ENCODE measurements at places on chromosomes 12 and 14.

DNA sequence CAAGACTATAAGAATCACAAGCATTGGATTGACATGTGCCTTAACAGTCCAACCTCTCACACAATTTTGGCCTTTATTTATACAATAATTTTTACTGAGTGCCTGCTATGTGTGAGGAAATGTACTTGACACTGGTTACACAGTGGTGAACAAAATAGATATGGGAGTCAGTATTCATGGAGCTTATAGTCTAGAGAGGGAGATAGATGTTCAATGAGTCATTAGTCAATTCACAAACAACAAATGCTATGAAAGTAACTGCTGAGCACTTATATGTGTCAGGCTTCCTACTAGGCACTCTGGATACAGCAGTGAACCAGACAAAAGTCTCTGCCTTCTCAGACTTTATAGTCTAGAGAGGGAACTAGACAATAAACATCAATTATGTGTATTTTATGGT, 3.7 kb downstream of the CFAP54 start:
- DNase-seq: no peak

- DNase-seq: no peak
These were observed 173.5 kb upstream of the KRR1 start for GRCh38 chr12:75684678-75685616.

- peak; percentile 17 for DNase-seq
These were observed 392.7 kb downstream of the GALC start for GRCh38 chr14:87600240-87600639.

GRCh38 chr14:20712904-20713303, 24.3 kb downstream of the ANG start:
- no peak for DNase-seq

DNA sequence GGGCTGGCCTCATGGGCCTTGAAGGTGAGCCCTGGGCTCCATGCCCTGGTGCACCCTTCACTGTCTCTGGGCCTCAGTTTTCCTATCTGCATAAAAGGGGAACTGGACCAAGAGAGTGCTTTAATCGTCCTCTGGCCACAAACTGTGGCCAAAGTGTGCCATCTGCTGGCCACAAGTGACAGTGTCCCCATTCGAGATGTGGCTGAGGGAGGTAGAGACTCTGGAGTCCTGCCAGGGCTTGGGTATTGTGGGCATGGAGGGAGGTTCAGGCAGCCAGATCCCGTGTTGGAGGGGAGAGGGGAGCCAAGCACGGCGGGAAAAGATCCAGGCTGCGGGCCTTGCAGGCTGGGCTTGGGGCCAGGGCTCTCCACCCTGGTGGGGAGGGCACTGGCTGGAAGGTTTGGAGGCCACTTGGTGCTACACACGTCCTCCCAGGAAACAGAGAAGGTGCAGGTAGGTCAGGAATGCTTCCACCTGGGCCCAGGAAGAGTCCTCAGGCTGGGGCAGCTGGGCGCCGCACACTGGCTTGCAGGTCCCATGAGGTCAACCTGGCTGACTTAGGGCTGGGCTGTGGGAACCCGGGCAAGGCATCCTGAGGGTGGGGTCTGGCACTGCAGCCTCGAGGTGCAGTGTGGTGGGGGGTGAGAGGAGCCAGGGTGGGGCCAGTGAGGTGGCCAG, 7.3 kb upstream of the KIF26A start:
- DNase-seq: peak; percentile 62

DNA sequence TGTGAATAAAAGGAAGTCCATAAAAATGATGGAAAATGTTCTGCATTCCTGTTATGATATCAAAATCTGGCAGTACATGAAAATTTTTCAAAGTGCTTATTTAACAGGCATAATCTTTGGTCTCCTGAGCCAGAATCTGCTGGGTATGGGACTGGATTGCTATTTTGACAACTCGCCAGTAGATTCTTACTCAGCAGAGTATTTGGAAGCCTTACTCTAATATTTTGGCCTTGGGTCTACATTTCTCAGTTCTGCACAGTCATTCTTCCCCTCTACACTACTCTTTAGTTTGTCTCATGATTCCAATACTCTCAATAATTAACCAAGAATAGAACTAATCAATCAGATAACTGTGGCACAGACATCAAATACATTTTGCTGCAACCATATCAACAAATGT, 1.1 kb upstream of the SLCO1B1 start:
- no peak for DNase-seq

DNA sequence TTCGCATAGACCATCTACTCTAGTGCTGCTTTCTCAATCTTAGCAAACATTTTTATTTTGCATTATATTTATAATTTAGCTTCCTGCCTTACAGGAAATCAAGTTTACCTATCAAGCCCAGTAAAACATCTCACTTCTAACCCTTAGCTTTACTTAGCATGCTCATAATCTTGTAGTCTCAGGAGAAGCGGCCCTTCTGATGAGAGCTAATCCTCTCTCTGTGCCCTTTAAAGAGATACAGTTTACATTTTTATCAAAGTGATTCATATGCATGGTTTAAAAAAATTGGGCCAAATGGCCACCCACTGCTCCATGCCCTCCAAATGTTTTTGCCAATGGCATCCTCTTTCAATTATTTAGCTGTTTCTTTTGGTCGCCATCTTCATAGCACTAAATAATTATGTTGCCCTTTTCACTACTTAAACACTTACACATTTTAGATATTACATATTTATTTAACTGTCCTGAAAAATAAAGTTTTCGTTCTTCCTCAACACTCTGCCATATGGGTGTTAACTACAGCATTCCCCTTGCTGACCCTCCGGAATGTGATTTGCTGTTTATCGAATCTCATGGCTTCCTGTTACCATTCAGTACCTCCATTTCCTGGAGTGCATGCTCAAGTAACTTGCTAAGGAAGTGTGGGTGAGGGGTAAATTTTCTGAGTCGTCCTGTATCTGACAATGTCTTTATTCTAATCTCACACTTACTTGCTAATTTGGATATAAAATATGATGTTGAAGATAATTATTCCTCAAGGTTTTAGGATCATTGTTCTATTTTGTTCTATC, 29.3 kb downstream of the YLPM1 start:
- DNase-seq: peak; percentile 83

GRCh38 chr14:89841851-89842250, 112.7 kb downstream of the EFCAB11 start:
- DNase-seq: peak; percentile 61

GRCh38 chr12:93624595-93625294, 52.3 kb downstream of the SOCS2 start:
- DNase-seq: peak; percentile 82

GRCh38 chr12:41188058-41188840, at the start of gene PDZRN4:
TSS of gene PDZRN4 (plus strand) at chr12:41188320.
- DNase-seq: peak; percentile 57

DNA sequence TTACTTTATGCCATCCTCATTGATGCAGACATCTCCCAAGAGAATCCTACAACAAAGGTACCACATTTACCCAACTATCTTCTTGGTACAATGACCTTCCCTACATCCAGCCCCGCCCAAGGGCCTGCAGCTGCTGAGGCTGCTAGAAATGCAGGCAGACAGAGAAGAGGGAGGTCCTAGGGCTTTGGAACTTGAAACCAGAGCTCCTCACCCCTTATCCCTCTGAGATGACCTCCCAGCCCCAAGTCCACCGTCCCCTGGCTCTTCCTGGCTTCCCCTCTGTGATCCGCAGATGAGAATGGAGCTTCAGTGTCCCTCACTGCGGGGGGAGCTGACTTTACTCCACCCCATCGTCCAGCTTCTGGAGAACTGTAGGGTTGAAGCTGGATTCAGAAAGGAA, 1.6 kb upstream of the TNFRSF1A start:
- peak; percentile 53 for DNase-seq

DNA sequence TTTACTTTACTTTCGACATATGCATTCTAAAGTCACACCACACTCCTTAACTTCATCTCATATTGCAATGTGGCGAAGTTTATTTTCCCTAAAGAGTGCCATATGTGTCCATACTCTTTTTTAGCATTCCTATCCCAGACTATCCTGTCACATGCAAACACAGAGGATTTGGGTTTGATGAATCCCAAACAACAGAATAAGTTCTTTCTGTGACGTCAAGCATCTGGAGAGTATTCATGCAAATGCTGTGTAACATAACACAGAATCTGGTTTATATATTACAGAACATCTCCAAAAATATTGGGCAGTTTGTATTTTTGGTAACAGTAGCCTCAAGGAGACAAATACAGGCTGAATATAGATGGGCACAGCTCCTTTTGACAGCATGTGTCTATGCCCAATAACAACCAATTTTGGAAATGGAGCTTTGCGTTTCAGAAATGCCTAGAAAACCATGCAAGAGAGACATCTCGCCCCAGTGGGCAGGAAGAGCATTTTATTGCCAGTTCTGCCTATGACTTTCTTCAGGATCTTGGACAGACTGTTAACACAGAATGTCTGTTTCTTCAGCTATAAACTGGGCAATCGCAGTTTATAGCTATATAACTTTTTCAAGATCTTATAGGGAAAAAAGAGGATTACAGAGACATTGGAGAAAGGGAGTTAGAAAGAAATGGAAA, 190.8 kb downstream of the ADAMTS20 start:
- DNase-seq: no peak

- no peak for DNase-seq
These were observed 998 bp downstream of the HNF1A start for GRCh38 chr12:120979220-120979861.

DNA sequence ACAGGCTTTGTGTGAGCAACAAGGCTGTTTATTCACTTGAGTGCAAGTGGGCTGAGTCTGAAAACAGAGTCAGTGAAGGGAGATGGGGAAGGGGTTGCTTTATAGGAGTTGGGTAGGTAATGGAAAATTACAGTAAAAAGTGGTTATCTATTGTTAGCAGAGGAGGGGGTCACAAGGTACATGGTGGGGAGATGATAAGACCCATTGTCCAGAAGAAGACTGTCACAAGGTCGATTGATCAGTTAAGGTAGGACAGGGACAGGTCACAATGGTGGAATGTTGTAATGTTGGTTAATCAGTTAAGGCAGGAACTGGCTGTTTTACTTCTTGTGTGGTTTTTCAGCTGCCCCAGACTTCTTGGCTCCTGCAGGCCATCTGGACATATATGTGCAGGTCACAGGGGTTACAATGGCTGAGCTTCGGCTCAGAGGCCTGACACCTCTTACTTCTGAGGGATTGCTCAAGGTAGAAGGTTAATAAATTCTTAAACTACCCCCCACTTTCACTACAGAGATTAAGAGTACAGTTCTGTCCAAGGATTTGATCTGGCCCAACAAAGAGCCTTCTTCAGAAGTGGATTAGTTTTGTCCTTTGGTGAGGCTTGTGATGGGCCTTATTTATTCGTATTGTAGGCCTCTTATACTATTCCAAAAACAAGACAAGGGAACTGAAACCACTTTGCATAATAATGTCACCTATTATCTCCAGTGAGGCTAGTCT, 13.8 kb upstream of the DHRS4 start:
- peak; percentile 20 for DNase-seq

DNA sequence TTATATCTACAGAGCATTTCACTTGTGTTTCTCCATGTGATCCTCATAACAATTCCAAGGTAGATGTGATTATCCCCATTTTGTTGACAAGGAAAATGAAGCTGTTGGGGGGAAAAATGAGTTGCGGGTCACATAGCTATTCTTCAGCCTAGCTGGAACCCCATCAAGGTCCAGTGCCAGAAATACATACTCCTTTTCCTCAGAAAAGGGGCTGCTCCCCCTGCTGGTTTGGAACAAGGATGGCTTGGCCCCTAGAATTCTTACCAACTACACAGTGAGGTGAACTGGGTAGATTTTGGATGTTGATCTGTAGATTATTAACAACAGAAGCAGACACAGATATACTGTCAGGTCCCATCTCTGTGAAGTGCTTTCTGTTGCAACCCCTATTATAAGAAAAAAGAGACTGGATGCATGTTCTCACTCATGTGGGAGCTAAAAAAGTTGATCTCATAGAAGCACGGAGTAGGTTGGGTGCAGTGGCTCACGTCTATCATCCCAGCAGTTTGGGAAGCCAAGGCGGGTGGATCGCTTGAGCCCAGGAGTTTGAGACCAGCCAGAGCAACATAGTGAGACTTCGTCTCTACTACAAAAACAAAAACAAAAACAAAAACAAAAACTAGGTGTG, 8.9 kb downstream of the IKZF4 start:
- peak; percentile 59 for DNase-seq

GRCh38 chr12:56880125-56880992, 53.8 kb downstream of the SDR9C7 start:
- no peak for DNase-seq

GRCh38 chr12:4421590-4422031, 24.0 kb downstream of the FGF6 start:
- peak; percentile 64 for DNase-seq

DNA sequence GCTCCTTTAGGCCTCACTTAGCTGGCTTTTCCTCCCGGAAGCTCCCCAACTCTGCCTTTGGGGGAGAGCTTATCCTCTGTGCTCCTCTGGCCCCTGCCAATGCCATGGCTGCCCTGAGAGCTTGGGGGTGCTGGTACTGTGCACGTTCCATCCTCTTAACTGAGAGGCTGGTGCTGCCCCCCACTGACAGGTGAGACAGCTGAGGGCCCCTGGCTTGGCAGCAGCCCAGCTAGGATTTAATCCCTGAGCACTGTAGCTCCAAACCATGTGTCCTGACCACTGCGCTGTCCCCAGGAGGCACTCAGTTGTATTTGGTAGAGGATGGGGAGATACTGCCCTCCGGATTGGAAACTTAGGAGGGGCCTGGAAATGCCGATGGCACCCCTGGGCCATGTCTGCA, 46.1 kb downstream of the UBE3B start:
- no peak for DNase-seq

GRCh38 chr12:52224151-52224550, 8.9 kb upstream of the KRT7 start:
- DNase-seq: no peak

DNA sequence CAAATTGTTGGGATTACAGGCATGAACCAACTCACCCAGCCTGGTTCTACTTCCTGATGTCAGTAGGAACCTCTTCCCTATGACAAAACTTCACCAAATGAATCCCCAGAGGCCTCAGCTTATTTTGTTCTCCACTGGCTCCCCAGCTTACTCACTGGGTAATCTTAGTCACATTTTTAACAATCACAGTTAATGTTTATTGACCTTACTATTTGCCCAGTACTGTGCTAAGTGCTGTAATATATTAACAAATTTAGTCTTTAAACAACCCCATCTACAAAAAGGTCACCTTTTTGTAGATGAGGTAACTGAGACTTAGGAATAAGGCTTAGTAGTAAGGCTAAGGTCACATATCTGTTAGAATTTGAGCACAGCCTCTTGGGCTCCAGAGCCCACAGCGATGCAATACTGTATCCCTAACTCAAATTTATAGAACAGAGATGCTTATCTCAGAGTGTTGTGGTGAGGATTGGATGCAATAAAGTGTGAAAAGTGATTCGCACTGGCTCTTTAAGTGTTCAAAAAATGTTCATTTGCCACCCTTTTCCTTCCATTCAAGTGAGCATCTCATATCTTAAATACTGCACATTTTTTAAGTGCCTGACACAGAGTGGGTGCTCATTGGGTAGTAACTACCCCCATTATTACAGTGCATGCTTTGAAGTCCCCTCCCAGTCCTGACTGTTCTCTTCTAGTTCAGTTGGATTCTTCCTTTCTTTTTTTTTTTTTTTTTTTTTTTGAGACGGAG, 146.4 kb upstream of the ARHGAP5 start:
- DNase-seq: no peak
